Effector memory CD4-positive, alpha-beta T cell (primary cell): ENCODE measurements at places on chromosomes 7 and 10.

DNA sequence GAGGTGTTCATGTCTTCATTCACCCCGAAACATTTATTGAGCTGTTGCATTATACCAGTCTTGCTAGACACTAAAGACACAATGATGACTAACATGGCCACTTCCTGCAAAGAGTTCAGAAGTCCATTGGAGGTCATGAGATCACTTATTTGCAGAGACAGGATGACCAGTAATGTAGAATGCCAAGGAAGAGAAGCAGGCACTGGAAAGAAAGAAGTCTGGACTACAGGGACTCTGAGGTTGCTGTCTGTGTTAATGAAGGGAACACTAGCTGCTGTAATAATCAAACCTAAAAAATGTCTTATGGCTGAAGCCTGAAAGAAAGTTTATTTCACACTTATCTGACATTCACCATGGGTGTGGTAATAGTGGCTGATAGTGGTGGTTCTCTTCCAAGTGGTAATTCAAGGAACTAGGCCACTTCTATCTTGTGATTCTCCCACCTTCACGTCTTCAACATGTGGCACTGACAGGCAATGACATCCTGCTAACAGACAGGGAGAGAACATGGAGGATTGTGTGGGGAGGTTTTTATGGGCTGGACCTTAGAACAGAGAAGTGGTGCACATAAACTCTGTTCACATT is 89.2 kb upstream of the MKLN1 start:
- DNase-seq, result no peak

DNA sequence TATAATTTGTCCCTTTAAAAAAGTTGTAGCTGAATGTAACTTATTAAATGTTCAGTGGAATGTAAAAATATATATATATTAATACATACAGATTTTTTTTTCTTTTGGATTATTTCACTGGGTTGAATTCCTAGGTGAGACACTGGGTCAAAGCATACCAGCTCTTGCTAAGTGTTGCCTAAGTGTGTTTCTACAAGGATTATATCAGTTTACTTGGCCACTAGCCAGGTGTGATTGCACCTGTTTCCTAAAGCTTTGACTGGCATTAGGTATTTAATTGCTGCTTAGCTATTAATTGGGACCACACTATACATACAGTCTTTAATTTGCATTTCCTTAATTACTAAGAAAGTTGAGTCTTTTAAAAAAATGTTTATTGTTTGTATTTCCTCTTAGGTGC is 5.5 kb upstream of the ELOVL3 start:
- DNase-seq, result no peak

DNA sequence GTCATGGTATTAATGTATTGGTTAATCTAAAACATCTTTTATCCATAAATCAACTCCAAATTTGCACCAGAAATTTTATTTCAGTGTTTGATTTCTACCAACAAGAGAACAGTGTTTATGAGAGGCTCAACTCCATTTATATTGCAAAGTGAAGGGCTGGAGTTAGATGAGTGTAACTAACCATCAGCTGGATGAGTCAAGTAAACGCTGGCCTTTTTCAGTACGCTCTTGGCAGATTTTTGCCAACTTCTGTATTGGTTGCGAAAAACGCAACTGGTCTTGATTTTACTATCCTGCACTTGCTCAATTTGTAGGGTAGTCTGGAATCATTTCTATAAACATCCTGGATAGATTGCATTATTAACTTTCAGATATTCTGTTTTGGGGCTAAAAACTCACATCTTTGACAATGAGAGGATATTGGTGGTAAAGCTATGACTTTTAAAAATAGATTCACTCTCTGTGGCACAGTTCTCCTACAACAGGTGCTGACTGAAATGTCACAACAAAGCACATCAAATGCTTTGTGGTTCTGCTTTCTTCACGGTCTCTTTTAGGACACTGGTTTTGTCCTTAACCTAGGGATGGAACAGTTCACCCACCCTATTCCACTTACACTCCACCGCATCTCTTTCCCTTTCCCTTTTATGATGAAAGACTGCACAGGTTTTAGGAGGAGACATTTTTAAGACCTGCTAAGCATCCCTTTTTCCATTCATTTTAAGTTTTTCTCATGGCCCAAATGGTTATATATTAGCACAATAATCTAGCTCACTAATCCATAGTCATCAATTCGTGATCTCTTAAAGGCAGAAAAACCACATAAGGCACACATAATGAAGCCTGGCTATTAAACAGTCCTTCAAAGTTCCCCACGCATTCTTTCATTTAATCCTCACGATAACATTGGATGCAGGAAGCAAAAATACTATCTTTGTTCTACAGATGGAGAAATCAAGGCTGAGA is 12.8 kb downstream of the CACNA2D1 start:
- no peak for DNase-seq

GRCh38 chr7:138945154-138945553 is 36.0 kb downstream of the KIAA1549 start:
- no peak for DNase-seq

- DNase-seq, result no peak
These were observed 65.9 kb upstream of the C7orf33 start for GRCh38 chr7:148524479-148525224.

- DNase-seq, result no peak
These were observed 127.6 kb downstream of the DLG5 start for GRCh38 chr10:77798940-77799339.

- no peak for DNase-seq
These were observed 103.5 kb upstream of the RET start for GRCh38 chr10:42973411-42973810.

DNA sequence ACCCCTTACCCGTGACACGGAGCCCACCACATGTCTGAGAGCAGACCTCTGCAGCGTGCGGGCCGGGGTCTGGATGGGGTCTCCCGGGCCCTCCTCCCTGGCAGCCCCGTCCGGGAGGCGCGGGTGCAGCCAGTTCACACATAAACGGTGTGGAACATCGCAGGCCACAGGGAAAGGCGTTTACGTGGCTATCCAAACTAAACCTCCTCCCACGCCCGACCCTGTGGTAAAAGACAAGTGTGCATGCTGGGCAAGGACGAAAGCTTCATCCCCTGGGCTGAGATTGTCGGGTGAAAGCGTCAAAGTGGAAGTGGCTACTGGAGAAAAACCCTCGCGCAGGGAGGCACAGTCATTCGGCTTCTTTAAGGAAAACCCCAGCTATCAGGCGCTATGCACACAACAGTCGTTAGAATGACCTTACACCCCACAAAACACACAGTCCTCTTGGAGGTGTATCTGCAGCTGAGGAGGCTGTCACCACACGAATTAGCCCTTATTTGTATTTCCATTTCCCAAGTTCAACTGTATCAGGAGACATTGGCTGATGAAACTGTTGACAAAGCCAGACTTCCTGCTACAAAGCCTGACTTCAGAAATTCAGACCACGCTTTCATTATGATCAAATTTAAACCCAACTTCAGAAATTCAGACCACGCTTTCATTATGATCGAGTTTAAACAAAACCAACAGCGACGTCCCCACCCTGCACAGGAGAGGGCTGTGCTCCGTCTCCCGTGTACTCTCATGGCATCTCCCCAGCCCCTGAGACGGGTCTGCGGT is 15.3 kb downstream of the GPER1 start:
- no peak for DNase-seq

DNA sequence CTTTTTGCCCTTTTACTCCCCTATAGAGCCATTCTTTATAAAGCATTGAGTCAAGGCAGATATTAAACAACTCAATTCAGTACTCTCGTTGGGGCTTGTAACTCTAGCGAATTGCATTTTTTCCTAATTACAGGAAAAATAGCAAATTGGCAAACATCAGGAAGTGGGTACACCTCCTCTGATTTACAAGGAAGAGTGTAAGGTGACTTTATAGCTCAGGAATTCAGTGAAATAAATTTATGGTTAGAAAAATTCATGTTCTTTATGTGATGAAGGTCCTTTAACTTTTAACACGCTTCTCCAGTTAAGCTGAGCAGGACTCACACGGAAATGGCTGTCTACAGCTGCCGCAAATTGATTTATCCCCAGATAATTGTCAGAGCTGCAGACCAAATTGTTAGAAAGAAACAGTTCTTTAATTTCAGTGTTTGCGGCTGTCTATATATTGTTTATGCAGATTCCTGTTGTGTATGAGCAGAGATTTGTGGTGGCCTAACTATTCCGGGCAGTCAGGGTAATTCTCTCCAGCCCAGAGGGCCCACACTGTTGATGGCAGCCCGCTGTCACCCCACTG is 151.1 kb upstream of the MKI67 start:
- DNase-seq, result no peak

- no peak for DNase-seq
These were observed 144.3 kb upstream of the ETV1 start for GRCh38 chr7:14133752-14134151.

- no peak for DNase-seq
These were observed 3.5 kb upstream of the RGS10 start for GRCh38 chr10:119546009-119546408.

- no peak for DNase-seq
These were observed 17.2 kb upstream of the ATP6V0E2 start for GRCh38 chr7:149856583-149856982.

DNA sequence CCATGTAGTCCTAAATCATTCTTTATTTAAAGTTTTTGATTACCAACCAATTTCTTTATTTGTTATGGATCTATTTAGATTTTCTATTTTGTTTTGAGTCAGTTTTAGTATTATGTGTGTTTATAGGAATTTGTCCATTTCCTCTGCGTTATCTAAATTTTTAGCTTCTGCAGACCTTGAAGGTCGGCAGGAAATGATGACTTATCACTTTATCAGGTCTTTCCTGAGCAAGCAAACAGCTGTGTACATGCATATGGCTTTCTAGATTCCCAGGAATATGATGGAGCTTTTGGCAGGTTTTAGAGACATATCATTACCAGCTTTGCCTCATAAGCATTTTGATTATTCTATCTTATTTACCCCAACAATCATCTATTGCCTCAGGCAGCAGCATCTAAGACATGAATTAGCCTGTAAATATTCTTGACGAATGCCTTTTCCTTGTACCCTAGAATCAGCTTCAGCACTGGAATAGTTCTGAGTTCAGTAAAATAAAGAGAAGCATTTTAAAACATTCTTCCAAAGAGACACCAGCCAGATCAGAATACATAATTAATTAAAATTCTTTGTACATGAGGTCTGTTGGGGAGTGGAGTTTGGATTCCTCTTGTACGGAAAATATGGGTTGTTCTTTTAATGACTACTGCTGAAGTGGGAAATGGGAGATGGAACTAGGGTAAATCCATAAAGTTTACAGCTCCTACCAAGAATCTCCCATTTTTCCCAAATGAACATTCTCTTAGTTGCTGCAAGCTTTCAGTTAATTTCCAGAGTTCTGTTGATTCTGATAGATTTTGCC is 408.8 kb upstream of the SEMA3C start:
- DNase-seq, result no peak

GRCh38 chr7:110721395-110721794 is 369.5 kb upstream of the LRRN3 start:
- DNase-seq, result no peak

DNA sequence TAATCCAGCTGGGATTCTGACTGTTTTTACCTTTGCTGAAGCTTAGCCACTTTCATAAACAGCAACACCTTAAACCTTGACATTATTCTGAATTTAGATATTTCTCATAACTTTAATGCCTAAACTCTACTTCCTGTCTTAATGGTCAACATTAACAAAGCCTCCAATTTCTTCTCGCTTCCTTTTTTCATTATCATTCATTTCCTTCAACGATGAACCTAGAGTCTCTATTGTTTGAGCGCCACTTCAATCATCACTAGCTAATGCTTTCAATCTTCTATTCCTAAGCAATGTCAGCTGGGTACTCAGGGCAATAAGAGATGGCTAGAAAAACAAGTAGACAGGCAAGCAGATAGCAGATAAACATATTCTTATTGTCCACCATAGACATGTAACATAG is 96.6 kb upstream of the TMEM196 start:
- DNase-seq, result no peak

GRCh38 chr7:94431619-94432280 is 37.1 kb downstream of the COL1A2 start:
- DNase-seq, result no peak

DNA sequence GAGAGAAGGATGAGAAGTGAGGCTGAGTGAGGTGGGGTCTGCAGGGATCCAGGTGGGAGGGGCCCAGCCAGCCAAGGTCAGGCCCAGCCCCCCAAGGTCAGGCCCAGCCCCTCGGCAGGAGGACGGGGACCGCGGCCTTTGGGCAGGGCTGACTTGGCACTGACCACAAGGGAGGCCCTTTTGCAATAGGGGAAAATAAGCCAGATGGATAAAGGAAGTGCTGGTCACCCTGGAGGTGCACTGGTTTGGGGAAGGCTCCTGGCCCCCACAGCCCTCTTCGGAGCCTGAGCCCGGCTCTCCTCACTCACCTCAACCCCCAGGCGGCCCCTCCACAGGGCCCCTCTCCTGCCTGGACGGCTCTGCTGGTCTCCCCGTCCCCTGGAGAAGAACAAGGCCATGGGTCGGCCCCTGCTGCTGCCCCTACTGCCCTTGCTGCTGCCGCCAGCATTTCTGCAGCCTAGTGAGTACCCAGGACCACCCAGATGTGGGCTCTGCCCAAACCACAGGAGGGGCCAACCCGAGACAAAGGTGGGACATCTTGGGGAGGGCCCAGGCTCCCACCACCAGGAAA is at the start of gene PILRA:
PILRA (plus strand) TSS at position 227 of the 571 bp plus-strand sequence; CDS start at position 397, 170 bp downstream.
- DNase-seq, result no peak

DNA sequence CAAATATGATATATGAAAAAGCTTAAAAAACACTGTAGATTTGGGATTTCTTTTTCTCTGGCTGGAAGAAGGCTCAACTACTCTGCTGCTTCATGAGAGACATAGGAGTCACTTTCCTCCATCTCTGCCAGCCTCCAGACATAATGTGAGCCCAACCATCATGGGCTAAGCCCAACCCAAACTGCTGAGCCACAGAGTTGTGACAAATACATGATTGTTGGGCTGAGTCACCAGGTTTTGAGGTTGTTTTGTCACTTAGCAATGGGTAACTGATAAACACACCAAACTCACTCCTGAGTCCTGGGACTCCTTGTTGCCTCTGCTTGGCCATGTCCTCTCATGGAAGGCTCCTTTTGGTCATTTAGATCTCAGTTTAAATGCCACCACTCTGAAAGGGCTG is 381.8 kb upstream of the FZD8 start:
- DNase-seq, result no peak

- no peak for DNase-seq
These were observed 210.5 kb downstream of the TWIST1 start for GRCh38 chr7:18906901-18907300.

GRCh38 chr10:60863796-60864195 is 80.2 kb downstream of the RHOBTB1 start:
- DNase-seq, result no peak
